ENCODE measurements at places on chromosomes 12 and 14.

DNA sequence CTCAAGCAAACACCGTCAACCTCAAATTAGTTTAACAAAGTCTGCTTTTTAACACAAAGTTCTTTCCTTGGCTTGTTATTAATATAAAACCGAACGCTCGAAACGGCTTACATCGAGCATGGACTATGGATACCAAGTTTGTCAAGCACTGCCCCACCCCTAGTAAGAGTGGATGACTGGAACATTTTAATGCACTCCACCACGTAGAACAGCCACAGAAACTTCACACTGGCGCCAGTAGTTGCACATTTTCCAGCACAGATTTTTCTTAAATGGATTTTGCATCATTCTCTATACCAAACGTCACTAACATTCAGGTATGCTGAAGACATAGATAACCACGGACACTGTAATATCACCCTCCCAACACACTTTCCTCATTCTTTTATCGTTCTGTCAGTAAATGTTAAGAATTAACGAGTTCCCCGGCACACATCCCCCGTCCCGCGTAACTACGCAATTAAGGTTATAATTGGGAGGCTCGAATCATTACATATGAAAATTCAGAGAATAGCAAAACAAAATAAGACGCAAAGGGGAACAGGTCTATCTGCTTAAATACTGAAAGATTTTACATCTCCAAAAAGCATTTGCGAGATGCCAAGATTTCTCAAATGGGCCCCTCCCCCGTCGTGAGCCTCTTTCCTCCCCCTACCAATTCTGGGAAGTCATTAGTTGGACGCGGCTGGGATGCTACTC is 990 bp downstream of the FERMT2 start:
- DNase-seq, result no peak

- DNase-seq, result no peak
Observed at GRCh38 chr14:100117633-100118395, 41.6 kb downstream of the DEGS2 start.

DNA sequence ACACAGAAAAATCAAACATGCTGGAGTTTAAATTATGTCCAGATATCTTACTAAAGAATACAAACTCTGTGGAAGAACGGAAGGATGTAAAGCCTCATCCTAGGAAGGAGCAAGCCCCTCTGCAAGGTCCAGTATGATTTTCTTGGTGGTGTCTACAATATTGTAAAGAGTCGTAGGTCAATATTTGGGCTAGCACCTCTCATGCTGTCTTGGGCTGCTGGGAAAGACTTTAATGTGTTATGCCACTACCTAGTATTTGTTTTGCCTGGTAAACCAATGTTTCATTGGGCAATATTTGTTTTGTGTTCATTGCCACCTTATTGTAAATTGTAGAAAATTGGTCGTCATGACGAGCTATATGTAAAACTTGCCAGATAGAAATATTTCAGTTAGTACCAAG is 26.6 kb downstream of the RESF1 start:
- DNase-seq, result no peak

DNA sequence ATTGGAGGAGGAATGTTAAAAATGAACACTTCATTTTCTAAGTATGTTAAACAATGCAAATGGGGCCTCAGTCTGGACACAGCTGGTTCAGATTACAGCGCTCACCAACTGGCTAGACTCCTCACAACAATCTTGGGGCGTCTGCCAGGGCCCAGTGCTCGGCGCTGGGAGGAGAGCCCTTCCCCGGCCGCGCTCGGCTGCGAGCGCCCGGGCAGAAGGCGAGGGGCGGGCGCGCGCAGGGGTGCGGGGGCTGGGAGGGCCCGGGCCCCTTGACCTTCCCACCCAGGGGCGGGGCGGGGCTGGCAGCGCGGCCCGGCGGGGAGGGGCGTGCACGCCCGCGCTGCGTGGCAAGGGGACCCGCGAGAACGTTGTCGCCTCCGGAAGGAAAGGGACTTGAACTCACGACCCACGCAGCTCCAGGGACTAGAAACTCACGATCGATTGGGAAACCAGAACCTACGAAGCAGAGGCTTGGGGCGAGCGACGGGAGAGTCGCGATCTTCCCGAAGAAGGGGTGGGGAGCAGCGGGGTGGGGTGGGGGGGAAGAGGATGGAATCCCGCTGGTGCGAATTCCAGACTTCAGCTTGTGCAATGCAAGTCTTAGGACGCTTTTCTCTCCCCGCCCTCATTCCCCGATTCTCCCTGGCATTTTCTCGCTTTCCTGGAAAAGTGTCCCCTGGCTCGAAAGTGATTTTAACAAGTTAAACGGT is at the start of gene FBLN5:
Gene FBLN5, minus strand, starts transcription at position 220 of the 710 bp plus-strand sequence. CDS start 465 bp downstream, outside the sequence.
- DNase-seq, result peak; percentile 5

DNA sequence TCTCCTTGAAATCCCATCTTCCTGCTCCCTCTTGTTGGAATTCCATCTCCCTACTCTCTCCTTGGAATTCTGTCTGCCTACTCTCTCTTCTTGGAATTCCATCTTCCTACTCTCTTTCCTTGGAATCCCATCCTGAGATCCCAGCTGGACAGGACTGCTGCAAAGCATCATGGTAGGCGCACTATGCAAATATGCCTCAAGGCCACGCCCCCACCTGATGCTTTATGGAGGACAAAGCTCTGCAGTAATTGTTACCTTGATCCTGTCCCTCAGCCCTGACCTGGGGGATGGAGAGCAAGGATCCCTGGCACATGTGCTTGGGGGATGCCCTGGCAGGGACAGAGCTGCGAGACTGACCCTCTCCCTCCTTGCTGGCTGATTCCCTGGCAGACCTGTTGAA is 185.6 kb downstream of the TBX5 start:
- DNase-seq, result no peak

- DNase-seq, result no peak
Observed at GRCh38 chr12:38907201-38907923, 2.0 kb upstream of the CPNE8 start.

DNA sequence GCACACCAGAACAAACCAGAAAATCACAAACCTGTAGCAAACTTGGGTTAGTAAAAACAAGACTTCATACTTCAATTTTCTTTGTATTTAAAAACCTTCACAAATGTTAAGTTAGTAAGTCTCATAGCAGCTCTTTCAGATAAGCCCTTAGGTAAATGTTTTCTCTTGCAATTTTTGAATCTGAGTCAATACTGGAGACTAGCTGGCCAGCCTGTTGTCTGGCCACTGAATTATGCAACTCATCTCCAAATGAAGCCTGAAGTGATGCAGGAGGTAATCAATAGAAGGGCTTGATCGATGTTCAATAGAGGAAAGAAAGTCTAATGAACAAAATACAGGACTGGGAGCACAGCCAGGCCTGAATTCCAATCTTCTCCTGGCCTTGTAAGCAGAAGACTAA is 465.2 kb downstream of the LRIG3 start:
- no peak for DNase-seq

DNA sequence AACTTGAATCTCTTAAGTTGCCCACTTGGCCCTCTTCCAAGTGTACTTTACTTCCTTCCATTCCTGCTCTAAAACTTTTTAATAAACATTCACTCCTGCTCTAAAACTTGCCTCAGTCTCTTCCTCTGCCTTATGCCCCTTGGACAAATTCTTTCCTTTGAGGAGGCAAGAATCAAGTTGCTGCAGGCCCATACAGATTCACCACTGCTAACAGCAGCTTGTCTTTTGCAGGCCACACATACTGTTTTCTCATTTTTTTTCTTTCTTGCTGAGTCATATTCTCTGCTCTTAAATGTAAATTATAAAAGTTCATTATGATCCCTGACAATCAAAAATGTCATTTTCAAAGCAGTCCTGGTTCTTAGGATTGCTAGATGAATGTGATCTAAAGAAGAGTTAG is 1820.8 kb upstream of the FLRT2 start:
- no peak for DNase-seq

DNA sequence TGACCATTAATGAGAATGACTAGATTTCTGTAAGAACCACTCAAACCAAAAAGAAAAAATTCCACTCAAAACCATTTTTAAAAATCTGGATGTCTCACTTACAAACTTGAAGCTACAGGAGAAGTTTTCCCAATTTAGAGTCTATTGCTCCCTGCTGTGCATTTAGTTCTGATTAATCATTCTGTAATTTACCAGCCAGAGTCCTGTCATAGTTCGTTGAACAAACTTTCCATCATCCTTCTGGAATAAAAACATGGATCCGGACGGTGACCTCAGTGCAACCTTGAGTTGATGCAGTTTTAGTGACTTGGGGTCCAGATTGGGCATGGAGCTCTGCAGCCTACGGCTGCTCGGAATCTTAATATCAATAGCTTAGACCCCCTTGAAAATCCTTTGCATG is 73.4 kb downstream of the PRMT8 start:
- no peak for DNase-seq

Data from activated CD8-positive, alpha-beta memory T cell treated with anti-CD3 and anti-CD28 coated beads for 48 hours (primary cell).